ENCODE measurements at places on chromosomes 13 and 19.

DNA sequence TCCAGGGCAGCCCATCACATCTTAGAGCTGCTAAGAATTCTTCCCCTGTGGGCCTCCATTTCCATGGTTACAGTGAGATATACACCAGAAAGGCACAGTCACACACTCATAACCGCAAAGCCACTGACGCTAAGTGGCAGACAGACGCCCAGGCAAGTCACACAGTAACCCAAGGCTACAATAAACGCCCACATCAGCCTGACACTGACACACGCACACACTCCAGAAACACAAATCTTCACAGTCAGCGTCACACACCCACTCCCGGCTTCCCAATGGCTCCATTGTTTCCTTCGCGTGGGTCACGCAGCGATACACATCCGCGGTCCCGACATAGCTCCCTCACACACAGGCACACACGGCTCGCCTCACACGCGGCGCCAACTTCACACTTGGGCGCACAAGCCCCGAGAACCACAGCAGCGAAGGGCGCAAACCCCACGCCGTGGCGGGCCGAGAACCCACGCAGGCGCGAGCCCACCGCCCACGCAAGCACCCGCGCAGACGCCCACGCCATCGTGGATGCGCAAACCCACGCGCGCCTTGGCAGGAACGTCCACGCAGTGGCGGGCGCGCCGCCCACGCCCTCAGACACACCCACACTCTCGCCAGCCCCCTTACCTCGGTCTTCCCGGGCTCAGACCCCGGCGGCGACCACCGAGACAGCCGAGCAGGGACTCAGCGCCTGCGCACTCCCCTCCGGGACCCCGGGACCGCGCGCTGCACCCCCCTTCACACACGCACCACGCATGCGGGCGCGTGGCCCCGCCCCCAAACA is at the start of gene ZNF667:
Gene ZNF667 (minus strand): TSS at position 695 of the 778 bp plus-strand sequence. CDS start 14,975 bp downstream, outside the sequence.
- DNase-seq: no peak

DNA sequence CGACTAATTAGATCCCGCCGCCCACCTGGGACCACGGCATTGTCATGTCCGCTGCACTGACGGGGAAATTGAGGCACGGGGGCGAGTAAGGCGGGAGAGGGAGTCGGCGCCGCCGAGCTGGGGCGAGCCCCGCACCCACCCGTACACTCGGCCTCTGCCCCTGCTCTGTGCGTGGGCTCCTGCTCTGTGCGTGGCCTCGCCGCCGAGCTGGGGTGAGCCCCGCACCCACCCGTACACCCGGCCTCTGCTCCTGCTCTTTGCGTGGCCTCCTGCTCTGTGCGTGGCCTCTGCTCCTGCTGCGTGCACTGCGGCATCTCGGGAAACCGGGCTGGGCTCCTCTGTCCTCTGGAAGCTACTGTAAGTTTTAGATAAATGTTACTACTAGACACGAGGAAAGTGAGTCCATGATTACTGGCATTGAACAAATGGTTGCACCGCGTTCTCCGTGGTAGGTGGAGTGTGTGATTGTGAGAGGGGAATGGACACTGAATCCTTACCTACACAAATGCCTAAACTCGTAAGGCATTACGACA is 826 bp upstream of the C1QTNF9 start:
- no peak for DNase-seq

- no peak for DNase-seq
These were observed 9.6 kb upstream of the TPM4 start for GRCh38 chr19:16066611-16067104.

- peak; percentile 48 for DNase-seq
These were observed 91.1 kb upstream of the ANKRD10 start for GRCh38 chr13:111005808-111006505.

- no peak for DNase-seq
These were observed 61.7 kb upstream of the WASF3 start for GRCh38 chr13:26495750-26496149.

- DNase-seq: no peak
These were observed 49.5 kb upstream of the FRY start for GRCh38 chr13:31982124-31982523.

DNA sequence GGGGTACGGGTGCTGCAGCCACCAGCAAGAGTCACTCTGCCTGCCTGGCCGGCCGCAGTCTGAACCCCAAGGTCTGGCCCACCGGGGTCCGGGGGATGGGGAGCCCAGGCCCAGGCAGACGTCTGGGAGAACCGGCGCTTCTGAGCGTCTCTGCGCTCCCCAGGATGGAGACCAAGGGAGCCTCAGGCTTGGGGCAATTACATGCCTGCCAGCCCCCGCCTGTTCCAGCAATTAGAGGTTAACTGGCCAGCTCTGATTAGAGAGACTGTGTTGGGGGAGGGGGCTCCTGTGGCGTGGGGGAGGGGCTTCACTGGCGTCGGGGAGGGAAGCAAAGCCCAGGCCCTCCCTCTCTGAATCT is 11.9 kb downstream of the MEIS3 start:
- no peak for DNase-seq

- no peak for DNase-seq
These were observed 60.5 kb downstream of the CCNE1 start for GRCh38 chr19:29872224-29872731.

DNA sequence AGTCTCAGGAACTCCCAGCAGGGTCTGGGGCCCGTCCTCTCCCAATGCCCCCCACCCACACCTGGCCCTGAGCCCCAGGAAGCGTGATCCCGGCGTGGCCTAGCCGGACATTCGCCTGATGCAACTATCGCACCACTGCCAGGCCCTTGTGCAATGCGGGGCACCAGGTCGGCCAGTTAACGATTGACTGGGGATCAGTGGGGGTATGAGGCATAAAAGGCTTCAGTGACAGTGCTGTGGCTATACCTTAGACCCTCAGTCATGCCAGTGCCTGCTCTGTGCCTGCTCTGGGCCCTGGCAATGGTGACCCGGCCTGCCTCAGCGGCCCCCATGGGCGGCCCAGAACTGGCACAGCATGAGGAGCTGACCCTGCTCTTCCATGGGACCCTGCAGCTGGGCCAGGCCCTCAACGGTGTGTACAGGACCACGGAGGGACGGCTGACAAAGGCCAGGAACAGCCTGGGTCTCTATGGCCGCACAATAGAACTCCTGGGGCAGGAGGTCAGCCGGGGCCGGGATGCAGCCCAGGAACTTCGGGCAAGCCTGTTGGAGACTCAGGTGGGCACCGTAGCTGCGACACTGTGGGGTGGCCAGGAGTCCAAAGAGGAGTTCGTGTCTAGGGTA is at the start of gene ANGPTL8:
Gene ANGPTL8 (plus strand): TSS at position 243 of the 624 bp plus-strand sequence. CDS start 19 bp downstream, at position 262.
- DNase-seq: no peak

- DNase-seq: no peak
These were observed 1759.4 kb downstream of the PCDH9 start for GRCh38 chr13:65470781-65471180.

- DNase-seq: no peak
These were observed 1.7 kb upstream of the CYP4F8 start for GRCh38 chr19:15613338-15613737.

DNA sequence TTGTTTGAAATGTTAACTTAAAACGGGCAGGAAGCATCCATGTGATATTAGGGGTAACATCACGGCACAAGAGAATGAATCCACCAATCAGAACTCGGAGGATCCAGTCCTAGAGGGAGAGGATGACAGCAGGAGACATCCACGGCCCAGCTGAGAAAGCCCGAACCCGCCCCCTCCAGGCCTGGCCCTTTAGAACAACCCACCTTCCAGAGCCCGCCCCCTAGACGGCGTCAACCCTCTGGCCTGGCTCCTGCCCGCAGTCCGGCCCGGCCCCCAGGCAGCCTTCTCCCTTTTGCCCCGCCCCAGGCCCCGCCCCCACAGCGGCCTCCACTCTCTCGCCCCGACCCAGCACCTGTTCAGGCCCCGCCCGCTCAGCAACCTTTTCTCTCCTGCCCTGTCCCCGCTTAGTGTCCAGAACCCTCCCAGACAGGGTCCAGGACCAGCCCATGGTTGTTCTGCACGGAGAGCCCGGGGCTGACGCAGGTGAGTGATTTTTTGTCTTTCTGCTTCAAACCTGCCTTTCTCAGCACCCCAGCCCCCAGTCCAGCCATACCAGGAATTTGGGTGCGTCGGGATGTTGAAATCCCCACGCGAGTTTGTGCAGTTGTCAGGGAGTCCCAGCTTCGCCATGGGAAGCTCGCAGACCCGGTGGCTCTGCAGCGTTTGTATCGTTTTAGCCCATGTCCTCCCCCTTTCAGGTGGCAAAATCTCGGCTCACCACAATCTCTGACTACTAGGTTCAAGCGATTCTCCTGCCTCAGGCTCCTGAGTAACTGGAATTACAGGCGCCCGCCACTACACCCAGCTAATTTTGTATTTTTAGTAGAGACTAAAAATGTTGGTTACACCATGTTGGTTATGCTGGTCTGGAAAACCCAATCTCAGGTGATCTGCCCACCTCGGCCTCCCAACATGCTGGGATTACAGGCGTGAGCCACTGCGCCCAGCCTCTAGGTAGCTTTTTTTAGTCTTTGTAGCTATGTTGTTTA is 16.1 kb downstream of the ZNF816 start:
- DNase-seq: peak; percentile 66

DNA sequence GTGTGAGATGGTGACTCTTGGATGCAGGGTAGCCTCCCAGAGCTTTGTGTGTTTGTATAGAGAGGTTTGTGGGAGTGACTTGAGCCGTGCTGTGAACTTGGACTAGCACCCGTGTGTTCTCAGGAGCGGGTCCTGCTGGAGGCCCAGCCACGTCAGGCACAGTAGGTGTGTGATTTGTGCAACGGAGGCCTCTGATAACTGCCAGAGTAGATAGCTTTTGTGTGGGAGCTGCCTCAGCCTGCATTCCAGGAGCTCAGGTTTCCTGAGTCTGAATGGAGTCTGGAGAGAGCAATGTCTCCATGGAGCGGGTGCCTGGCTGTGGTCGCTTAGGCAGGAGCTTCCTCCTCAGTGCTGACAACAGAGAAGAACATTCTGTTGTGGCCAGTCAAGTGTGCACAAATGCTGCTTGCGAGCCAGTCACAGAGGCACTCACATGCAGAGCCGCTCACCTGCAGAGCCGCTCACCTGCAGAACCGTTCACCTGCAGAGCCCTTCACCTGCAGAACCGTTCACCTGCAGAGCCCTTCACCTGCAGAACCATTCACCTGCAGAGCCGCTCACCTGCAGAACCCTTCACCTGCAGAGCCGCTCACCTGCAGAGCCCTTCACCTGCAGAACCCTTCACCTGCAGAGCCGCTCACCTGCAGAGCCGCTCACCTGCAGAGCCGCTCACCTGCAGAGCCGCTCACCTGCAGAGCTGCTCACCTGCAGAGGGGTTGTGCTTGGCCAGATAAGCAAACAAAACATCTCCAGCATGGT is 32.6 kb downstream of the TFDP1 start:
- DNase-seq: no peak

GRCh38 chr13:99386911-99387788 is 80.0 kb upstream of the GPR183 start:
- no peak for DNase-seq

- no peak for DNase-seq
These were observed 1.8 kb downstream of the FGF14 start for GRCh38 chr13:102399791-102400674.
